Dorsolateral prefrontal cortex (tissue), 122 donors: ENCODE measurements at places on chromosomes 3 and 15.
A peak's percentile ranks its signal among the peaks of the same experiment; 100 is the strongest.

DNA sequence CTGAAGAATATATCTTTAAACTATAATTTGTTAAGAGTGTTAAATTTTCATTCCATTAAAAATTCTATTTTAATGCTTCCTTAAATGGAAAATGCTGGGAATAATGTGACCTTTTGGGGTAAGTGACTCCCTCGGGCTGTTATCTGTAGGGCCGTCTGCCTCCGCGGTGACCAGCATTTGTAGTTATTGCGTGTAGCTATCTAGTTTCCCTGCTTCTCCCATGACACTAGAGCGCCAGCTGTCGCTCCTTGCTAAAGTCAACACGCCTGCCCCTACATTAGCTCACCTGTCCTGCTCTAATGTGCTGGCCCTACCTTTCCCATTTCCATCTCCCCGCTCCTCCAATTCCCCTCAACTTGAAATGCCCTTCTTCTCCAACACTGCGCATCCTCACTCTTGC, 12.4 kb upstream of the CHRM5 start:
- no peak for DNase-seq

GRCh38 chr15:46646490-46646889, 1011.7 kb downstream of the SQOR start:
- DNase-seq = no peak

- no peak for DNase-seq
Measured at GRCh38 chr3:175729466-175729865, 870.3 kb downstream of the NAALADL2 start.

DNA sequence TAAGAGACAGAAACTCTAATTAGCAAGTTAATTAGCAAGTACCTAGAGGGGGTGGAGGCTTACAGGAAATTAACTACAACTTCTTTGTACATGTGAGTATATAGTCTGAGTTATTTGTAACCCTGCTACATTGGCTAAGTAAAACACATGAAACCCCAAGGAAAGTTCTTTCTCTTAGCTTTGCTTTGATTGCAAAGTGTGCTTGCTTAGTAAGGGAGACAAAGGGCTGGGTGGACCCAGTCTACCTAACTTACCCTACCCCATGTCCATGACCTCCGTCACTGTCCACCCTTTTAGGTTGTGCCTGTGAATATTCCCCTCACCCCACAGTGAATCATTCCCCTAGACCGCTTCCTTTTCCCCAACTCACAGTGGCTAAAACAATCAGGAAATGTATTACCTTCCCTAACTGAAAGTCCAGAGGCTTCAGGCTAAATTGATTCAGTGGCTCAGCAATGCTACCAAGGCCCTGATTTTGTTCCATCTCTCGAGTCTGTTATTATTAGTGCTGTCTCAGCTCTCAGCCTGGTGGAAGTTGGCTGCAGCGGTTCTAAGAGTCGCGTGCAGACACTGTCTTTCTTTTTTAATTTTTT, 31.1 kb upstream of the RYR3 start:
- DNase-seq = no peak

- peak; percentile 64 for DNase-seq
Measured at GRCh38 chr15:68650901-68651709, 72.3 kb downstream of the CORO2B start.

GRCh38 chr3:57234613-57235575, 7.4 kb downstream of the APPL1 start:
- no peak for DNase-seq
